ENCODE measurements at places on chromosomes 13 and 19.
A peak's percentile ranks its signal among the peaks of the same experiment; 100 is the strongest.

DNA sequence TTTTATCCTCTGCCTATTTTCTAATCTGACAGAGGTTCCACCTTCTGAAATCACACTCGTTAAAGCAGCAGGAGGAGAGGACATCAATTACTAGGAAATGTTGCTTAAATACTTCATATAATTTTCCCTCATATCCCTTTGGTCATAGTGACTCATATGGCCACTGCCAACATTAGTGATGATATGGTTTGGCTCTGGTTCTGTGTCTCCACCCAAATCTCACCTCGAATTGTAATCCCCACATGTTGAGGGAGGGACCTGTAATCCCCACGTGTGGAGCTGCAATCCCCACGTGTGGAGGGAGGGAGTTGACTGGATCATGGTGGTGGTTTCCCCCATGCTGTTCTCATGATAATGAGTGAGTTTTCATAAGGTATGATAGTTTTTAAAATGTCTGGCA, 618.4 kb upstream of the SLITRK5 start:
- no peak for DNase-seq

- no peak for DNase-seq
Measured at GRCh38 chr13:114054264-114054663, 78.2 kb downstream of the RASA3 start.

GRCh38 chr13:110628477-110628793, 13.1 kb downstream of the NAXD start:
- DNase-seq: no peak

GRCh38 chr19:2072757-2073551, 21.9 kb upstream of the MKNK2 start:
- DNase-seq: no peak

DNA sequence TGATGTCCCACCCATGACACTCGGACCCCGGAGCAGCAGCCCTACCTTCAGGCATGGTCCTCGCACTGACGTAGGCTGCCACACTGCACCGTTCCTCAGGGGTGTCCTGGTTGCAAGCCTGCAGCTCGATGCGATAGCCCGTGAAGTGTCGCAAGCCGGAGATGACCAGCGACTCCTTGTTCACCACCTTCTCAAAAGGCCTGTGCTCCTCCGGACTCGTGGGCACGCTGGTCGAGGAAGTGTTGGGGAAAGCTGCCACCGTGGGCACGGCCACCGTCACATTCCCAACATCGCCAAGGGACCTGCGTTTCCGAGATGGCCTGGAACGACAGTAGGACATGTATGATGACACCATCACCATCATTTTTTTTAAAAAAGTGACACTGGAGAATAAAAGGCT, 73.3 kb downstream of the ZNF557 start:
- no peak for DNase-seq

- no peak for DNase-seq
Measured at GRCh38 chr19:42201489-42202289, 15.8 kb downstream of the DEDD2 start.

DNA sequence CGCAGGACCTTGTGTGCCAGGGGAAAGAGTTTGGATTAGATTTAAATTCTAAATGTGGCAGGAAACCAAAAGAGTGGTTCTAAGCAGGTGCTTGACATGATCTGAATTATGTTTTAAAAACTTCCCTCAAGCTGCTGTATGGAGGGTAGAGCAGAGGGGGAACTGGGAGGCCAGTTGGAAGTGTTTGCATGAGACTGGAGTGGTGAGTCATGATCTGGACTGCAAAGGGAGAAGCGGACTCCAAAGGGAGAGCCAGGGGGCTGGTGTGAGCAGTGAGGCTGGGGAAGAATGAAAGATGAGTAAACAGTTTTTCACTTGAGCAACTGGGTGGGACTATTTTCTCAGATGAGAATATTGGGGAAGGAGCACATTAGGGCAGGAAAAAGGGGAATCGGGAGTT, 206.1 kb downstream of the DNAJC15 start:
- DNase-seq: no peak

- DNase-seq: no peak
Measured at GRCh38 chr19:56142087-56142787, 1.1 kb downstream of the ZNF444 start.

GRCh38 chr19:15758379-15758778, 20.6 kb downstream of the OR10H3 start:
- no peak for DNase-seq

- DNase-seq: peak; percentile 69
Measured at GRCh38 chr19:14475251-14476073, at the start of gene PTGER1. Gene PTGER1, minus strand, starts transcription at chr19:14475354. Its CDS starts 1,034 bp downstream, at chr19:14474320.

DNA sequence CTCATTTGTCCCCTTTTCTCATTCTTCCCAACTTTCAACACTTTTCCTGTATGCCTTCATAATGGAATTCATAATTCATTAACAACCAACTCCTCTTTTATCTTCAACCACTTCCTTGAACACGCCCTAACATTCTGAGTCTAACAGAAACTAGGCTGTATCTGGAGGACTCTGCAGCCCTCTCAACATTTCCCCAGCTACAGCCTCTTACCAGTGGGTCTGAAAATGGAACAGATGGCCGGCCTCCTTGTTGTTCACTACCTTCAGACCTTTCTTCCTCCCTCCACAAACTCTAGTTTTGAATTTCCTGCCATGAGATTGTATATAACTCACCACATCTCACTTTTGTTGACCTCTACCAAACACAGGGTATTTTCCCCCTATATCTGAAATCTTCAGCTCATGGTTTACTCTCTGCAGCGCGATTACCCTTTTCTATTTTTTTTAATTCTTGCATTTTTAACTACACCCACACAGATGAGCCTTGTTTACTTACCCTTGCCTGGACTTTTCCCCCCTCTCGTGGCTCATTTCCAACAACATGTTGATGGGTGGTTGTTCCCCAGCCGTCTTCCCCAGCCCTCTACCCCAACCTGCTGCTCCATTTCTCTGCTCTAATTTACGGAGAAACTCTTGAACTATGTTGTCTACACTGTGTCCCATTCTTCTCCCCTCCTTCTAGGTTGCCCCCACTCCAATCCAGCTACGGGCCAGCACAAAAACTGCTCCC, 846 bp downstream of the ZNF790 start:
- DNase-seq: no peak

DNA sequence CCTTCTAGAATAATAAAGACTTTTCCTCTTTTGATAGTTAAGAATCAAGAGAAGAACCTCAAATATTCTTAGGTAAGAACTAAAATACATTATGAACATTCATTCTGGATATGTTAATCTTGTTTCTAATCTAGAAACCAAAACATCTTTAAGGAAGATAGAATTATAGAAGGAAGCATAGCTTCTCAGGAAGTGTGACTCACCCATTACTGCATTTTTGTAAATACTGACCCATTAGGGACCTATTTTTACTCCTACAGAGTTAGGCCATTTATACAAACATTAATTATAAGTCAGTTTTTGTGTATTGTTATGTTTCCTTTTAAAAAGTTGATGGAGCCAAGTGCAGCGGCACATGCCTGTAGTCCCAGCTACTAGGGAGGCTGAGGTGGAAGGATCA, 147.1 kb downstream of the NUFIP1 start:
- DNase-seq: no peak

DNA sequence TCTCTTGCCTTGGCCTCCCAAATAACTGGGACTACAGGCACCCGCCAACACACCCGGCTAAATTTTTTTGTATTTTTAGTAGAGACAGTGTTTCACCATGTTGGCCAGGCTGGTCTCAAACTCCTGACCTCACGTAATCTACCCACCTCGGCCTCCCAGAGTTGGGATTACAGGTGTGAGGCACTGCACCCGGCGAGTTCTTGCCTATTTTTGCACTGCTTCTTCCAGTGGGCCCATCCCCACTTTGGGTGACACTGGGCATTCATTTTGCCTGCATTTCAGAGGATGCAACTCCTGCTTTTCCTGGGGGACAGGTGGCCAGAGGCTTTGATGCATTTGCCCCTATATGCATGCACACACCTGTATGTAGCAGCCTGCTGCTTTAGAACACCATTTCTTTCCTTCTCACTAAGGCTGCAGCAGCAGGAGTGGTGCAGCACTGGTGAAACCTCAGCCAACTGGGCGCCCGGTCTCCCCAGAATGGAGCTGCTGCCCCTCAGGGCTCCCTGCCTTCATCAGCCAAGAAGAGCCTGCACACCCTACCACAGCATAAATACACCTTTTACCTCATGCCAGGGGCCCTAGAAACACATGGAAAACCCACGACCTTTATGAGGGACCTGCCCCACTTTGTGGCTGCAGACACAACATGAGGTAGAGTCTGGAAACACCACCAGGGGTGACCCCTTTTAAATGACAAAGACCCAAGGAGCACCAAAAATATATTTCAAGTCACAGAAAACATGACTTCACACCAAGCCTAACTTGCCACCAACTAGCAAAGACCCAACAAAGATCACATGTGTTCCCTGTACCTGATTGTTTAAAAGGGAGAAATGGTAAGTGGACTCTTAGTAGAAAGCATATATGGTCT, 36.8 kb upstream of the POP4 start:
- DNase-seq: no peak

DNA sequence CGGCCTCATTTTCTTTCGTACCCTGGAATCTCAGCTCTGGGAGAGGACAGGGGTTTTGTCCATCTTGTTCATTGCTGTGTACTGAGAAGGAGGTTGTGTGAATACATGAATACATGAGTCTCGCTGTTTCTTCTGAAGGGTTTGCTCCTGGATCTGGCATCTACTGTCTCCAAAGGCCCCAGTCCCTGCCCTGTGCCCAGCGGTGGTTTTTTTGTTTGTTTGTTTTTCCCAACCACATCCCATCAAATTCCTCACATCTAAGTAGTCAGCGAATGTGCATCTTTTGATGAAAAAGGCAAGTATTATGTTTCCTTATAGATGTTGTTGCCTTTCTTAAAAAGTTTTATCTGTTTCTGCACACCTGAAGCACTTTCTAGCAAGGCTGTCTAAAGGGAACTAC, 12.5 kb downstream of the DCAF15 start:
- no peak for DNase-seq

GRCh38 chr13:112983428-112984196, 14.6 kb downstream of the MCF2L start:
- no peak for DNase-seq

DNA sequence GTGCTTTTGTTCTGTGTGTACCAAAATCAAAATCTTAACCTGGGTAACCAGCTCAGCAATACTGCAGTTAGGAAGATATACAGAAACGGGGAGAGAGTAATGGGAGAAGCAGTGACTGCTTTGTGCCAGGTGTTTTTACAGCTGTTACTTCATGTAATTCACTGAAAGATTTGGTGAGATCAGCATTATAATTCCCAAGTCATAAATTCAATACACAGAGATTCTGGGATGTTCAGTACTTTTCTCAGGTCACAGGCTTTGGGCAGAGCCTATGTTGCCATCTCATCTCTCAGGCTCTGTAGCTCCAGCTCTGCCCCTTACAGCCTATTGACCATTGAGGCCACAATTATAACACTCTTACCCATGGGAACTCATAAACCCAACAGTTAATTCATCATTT, 138.5 kb downstream of the ZAR1L start:
- no peak for DNase-seq

GRCh38 chr19:55579766-55580621, 654 bp downstream of the ZNF579 start:
- DNase-seq: peak; percentile 59

- peak; percentile 85 for DNase-seq
Measured at GRCh38 chr19:2328401-2329148, at the start of the genes LSM7 and SPPL2B. Gene LSM7, minus strand, starts transcription at chr19:2328586. Its CDS starts 20 bp downstream, at chr19:2328566. Gene SPPL2B, plus strand, starts transcription at chr19:2328684. Its CDS starts 26 bp downstream, at chr19:2328710.

DNA sequence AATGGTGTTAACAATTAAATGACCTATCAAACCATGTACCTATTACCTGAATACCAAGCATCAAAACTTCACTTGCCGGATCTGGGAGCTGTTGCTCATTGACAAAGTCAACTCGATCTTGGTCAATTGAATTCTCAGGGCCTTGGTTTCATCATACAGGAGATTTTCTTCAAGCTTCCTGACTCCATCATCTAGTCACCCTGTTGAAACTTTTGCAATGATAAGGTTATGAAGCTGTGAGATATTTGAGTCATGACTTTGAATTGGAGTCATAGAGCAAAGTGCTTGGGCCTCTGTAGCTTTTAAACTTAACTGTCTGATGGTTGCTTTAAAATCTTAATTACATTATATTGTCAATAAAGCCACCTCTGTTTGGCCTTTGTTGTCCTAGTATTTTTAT, 260.9 kb downstream of the COG6 start:
- no peak for DNase-seq

- no peak for DNase-seq
Measured at GRCh38 chr13:99220199-99220935, 19.7 kb downstream of the UBAC2 start.

DNA sequence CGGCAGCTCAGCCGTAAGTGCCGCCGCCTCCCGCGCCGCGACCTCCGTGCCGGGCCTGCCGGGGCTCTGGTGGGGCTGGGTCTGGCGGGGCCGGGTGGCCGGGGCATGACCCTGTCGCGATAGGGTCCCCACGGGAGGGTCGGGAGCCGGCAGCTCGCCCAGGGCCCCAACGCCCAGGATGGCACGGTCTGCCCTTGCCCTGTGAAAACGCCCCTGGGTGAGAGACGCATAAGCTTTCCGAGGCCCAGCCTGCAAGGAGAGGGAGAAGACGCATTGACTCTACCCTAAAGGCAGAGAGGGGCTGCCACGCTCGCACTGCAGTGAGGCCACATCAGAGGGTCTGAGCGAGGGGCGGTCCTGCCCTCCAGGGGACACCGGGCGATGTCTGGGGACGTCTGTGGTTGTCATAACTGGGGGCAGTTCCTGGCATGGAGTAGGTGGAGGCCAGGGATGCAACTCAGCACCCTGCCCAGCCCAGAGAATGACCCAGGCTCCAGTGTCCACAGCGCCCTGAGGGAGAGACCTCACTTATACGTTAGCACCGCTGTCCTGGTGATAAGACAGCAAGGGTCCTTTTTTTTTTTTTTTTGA, 539 bp downstream of the ZNF554 start:
- DNase-seq: peak; percentile 48

GRCh38 chr13:66577358-66577757, 652.8 kb downstream of the PCDH9 start:
- DNase-seq: no peak

DNA sequence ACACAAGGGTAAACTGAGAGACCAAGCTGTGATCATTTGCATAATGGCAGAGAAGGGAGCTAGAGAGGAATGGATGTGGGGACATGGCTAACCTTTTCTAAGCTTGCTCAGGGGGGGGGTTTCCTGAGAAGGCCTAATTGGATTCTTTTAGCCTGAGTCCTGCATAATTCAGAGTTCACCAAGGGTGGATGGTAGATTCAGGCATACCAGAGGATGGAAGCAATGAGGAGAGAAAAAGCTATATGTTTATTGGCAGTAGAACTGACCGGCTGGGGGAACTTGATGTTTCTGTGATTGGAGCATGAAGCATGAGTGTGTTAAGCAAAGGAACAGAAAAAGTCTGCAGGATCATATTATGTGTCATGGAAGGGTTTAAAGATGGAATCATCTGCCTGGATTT, 65.9 kb upstream of the KLF12 start:
- no peak for DNase-seq

- no peak for DNase-seq
Measured at GRCh38 chr13:79528759-79529191, 47.8 kb downstream of the NDFIP2 start.

DNA sequence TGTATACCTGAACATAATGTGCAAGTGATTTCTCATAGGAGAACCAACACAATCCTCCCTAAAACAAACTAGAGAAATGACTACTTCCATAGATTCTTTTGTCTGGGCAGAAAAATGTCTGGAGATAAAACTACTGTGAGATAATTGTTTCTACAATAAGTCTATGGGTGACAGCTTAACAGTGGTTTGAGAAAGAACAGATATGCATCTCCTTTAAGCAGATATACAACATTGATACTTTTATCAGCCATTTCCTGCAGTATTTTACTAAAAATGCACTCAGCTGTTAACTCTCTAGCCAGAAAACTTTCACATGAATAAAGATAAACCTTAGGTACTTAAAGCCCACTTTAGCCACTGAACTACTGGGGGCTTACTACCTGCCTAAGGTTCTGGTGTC, 1132.4 kb downstream of the EFNB2 start:
- DNase-seq: no peak

- DNase-seq: no peak
Measured at GRCh38 chr13:48251611-48252081, 18.6 kb downstream of the ITM2B start.
